ENCODE measurements at places on chromosomes 6 and 20.

DNA sequence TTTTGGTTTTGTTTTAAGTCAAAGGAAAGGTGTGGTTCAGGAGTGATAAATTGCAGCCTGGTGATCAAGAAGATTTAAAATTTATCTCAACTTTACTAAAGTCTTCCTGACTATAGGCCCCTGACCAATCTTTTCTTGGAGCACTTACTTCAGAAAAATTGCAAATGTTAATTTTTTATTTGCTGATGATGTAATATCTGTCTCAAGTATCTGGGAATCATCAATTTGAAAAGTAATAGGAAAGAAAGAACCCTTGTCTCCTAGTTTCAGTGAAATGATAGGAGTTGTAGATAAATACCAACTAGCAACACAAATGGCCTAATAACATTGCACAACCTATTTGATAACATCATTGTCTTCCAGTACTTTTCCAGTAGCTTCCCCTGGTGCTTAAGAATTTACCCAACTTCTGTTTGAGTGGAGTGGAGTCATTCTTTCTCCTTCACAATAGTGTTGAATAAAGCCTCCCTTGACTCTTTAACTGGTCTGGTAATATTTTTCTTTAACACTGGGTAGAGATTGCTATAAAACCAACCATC is 648.3 kb upstream of the ADGRB3 start:
- DNase-seq: no peak

DNA sequence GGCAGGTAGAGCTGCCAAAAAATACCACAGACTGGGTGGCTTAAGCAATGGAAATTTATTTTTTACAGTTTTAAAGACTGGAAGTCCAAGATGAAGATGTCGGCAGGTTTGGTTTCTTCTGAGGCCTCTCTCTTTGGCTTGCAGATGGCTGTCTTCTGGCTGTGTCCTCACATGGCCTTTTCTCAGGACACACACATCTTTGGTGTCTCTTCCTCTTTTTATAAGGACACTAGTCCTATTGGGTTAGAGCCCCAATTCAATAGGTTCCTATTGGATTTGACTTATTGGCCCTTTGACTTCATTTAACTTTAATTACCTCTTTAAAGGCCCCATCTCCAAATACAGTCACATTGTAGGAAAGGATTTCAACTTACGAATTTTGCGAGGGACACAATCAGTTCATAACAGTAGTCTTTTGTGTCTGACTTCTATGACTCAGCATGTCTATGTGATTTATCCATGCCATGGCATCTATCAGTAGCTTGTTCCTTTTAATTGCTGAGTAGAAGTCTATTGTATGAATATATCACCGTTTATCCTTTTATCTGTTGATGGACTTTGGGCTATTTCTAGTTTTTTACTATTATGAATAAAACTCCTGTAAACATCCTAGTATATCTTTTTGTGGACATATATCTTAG is 11.0 kb upstream of the TCP11 start:
- DNase-seq: peak; percentile 28

- no peak for DNase-seq
These were observed 149.8 kb upstream of the ATXN1 start for GRCh38 chr6:16911088-16911487.

DNA sequence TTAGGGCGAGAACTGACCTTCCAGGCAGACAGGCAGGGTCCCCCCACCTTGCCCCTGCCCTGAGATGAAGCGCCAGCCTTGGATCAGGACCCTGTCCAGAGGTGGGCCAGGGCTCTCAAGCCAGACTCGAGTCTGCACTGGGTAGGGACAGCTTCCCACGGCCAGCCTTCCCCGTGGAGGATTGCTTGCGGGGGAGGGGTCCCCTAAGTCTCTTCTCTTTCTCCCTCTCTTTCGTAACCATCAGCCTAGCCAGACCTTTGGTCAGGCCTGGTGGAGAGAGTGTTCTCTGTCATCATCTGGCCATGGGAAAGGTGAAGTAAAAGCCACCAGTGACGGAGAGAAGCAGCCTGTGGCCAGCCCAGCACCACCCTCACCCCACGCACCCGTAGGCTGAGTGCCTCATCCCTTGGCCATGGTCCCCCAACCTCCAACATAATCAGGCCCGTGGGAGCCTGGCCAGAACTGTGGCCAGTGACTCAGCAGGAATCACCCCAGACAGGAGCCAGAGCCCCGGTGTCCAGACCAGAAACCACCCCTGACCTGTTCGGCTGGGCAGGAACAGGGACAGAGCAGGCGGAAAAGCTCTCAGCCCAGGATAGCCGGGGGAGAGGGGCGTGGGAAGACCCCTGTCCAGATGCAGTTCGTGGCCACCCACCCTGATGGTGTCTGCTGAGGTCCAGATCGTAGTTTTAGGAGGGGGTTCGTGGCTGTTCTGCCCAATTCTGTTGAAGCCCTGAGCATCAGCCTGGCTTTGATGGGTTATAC is 47.1 kb downstream of the SNAI1 start:
- no peak for DNase-seq

- DNase-seq: peak; percentile 76
These were observed 20.0 kb downstream of the VEGFA start for GRCh38 chr6:43790031-43790430.

DNA sequence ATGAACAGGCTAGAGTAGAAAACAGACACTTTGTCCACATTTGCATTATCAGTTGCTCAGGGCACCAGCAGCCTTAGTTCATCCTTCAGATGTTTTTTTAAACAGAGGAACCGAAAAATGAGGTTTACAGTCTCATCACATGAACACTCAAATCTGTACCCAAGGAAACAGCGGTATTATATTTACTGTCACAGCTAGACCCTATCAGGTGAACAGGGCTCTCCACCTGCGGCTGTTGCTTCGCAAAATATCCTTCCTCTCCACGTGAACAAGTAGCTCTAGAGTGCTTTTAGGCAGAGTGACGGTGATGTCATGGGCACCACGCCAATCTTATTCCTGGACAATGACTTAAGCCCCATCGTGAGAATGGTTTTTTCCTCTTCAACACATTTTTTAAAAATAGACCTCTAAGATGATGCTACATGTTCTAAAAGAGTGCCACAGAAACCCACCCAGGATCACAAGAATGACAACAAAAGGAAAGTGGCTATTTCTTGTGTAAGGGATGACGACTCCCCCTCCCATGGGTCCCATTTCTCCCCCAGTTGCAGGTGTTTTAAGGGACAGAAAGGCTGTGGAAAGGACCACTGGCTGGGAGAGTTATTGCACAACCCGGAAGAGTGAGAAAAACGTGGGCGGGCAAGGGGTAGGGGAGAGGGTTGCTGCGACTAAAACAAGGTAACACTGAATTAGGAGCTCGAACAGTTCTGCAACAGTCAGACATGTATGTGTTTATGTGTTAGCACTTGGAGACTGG is 77.7 kb downstream of the EFHC1 start:
- DNase-seq: no peak

- DNase-seq: peak; percentile 9
These were observed 31.5 kb upstream of the ADTRP start for GRCh38 chr6:11810039-11810541.

- peak; percentile 49 for DNase-seq
These were observed 3.6 kb downstream of the ADISSP start for GRCh38 chr20:3763671-3764601.

DNA sequence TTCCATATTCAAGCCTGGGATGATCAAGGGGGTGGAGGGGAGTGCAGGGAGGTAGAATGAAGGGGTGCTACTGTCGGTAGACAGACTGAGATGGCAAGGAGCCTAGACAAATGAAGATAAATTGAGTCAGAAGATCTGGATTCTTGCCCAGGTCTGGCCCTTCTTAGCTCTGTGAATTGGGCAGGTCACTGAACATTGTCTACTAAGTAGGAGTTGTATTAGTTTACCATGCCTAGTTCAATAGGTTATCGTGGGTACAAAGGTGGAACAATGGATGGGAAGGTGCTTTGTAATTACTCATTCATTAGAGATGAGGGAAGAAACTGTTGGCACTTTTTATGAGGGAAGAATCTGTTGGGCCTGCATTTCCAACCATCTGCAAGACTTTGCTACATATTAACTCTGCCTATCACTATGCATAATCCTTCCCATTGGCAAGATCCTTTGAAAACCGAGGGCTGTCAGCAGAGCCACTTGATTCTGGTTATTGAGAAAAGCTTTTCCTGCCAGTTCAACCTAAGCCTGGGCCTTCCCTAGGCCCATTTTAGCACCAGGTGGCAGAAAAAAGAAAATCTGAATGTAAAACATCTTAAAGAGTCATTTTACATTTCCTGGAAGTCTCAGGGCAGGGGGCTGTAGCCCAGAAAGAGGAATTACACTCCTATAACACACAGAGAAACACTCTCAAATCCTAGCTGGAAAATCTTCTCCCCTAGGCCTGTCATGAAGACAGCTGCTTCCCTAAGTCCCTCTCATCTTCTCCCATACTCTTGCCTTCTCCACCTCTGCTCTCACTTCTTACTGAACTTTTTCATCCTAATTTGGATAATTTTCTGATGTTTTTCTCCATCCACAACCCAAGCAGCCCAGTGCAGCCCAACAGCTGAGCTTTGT is 103.5 kb downstream of the CD24 start:
- DNase-seq: no peak

DNA sequence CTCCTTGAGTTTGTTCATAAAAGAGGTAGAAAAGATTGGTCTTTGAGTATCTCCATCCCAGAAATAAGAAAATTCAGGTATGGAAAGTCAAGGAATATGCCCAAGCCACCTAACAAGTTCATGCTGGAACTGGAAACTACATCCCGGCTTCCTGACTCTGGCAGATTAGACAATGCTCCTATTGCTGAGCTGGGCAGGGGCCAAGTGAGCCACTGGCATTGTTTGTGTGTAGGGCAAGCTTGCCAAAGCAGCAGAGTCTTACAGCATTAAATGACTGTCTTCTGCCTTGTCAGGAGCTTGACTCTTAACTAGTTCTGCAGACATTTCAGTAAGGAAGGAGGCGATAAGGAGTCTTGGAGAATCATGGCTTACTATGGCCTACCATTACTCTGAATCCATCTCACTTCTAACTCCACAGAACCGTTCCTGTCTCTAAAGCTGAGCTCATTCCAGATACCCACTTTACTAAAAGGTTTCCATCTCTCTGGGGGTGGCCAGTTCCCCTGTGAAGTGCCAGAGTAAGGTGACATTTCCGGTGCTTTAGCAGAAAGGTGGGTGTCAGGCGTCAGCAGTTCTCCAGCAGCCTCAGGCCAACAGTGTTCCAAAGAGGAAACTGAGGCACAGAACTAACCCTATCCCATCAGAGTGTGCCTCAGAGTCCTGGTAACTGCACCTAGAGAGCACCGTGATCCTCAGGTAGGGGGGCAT is 30.1 kb downstream of the PRDM1 start:
- DNase-seq: no peak

DNA sequence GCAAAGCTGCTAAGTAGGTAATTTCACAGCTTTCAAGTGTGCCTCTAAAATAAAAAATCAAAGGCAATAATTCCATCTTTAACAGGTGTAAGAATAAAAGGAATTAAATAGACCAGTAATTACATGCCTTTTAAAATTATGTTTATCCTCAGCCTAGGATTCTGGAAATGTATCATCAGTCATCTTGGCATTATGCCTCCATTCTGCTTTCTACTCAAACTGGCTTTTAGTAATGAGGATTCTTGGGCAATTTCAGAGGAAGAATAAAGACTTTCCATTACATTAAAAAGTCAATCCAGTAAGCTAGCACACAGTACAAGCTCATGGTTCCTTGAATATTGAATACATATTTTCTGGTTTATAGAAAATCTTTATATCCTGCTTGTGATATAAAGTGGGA is 44.7 kb downstream of the GSTA2 start:
- no peak for DNase-seq

DNA sequence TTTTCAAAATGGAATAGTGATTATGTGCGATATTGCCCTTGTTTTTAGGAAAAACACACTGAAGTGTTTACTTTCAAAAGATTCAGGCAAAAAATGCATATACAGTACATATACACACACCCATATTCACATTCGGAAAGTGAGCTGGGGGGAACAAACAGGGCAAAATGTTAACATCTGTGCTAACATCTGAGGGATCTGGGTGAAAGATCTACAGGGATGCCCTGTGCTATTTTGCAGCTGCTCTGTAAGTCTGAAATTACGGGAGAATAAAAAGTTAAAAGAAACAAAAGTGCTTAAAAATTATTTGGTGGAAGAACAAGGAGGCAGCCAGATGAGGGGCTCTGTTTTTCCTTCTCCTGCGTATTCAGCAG is 860 bp downstream of the CST3 start:
- DNase-seq: no peak

GRCh38 chr6:2034256-2034655 is 211.1 kb downstream of the GMDS start:
- DNase-seq: no peak

DNA sequence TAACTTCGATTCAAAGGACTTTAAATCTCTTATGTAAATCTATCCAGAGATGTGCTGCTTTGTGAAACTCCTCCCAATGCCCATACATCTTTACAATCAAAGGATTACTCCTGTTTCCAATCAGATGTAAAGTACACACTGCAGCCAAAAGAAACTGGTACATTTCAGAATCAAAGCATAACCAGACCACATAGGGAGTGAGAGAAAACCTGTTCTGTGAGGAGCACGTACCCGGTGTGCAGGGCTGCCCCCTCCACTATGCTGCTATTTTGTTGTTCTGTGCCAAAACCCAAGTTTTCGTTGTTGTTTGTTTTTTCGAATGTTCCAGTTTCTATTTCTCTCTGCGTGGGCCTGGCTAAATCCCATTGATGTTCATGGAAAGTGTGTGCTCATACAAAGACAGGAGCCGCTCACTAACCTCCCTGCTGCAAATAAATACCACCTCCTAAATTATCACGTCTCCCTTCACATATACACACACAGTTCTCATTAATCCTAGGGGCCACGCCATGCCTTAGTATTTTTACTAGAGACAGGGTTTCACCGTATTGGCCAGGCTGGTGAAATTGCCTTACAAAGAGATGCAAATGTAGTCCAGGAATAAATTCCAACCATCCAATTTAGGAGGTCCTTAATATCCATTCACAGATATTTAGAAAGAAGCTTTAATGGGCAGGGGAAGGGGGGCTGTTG is 52.9 kb downstream of the ATP9A start:
- DNase-seq: no peak

DNA sequence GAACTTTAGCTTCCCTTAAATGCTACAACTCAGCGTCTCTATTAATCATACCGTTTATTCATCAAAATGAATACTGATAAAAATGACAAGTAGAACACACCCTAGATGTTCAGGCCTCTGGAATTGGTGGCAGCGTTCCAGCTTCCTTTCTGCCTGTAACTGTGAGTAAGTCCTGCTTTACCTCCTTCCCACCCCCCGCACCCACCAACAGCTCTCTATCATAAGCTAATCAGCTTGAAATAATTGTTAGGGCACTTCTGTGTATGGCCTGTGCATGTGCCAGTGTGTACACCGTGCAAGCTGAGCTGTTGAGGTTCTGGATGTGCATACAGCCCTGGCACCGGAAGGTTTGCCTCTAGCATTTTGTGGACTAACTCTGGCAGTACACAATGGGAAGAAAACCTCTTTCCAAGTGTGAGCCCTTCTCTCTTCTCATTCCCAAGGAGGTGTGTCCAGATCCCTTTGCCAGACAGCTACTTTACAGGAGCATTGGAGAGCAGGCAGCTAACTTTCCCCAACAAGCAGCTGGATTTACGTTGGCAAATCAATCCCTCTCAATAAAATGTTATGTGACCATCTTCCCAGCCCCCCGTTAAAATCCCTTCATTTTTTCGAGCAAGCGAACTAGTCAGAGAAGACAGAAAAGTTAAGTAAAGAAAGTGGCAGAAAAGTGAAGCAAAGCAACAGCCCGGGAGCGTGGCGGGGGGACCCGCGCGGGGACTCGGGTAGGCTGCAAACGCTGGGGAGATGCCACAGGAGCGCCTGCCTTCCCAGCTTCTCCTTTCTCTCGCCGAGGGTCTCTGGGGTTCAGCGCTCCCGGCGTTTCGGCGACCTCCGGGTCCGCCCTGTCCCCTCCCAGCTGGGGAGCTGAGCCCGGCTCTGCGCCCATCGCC is 803 bp upstream of the ADGRG6 start:
- peak; percentile 46 for DNase-seq
